ENCODE measurements at places on chromosomes 2 and 18. TPM values are rescaled to one million over a fixed set of nuclear protein-coding genes. Genes with fewer than 3 reads are reported as not detected.

- peaks cover 22% of the 10 kb centered on the region for H3K4me1 ChIP-seq
- peaks cover 75% of the 10 kb centered on the region for H3K27me3 ChIP-seq
- H3K27ac ChIP-seq = no peak overlapping the region
- peak; percentile 71 for DNase-seq
Observed at GRCh38 chr2:132668189-132668823, 1.7 kb downstream of the LYPD1 start.

The MC2R gene
- total RNA-seq = not detected

GRCh38 chr2:60549238-60549927, 4.1 kb downstream of the BCL11A start:
- peaks cover 9% of the 10 kb centered on the region for H3K36me3 ChIP-seq
- H3K4me1 ChIP-seq = peaks cover 28% of the 10 kb centered on the region
- H3K27me3 ChIP-seq = no peaks in the 10 kb centered on the region
- H3K4me3 ChIP-seq = peak overlapping the region; percentile 89

The MAPK4 gene
- 8.5 TPM for total RNA-seq

GRCh38 chr2:26483516-26483915, 5.6 kb upstream of the OTOF start:
- H3K4me1 ChIP-seq = no peaks in the 10 kb centered on the region
- no peak for DNase-seq
- H3K27ac ChIP-seq = no peak overlapping the region
- no peak overlapping the region for H3K4me3 ChIP-seq
- H3K27me3 ChIP-seq = no peaks in the 10 kb centered on the region
- H3K36me3 ChIP-seq = no peaks in the 10 kb centered on the region

The CHST9 gene
- total RNA-seq = 14.3 TPM

GRCh38 chr2:23376972-23377371, 8.0 kb upstream of the KLHL29 start:
- no peaks in the 10 kb centered on the region for H3K36me3 ChIP-seq
- H3K27ac ChIP-seq = no peak overlapping the region
- peaks cover 5% of the 10 kb centered on the region for H3K27me3 ChIP-seq
- DNase-seq = no peak

All from GM23338 (cell line).